CD4-positive, alpha-beta T cell treated with Interleukin-4 for 1 hour (primary cell): ENCODE measurements at places on chromosomes 4 and X.
A peak's percentile ranks its signal among the peaks of the same experiment; 100 is the strongest.

DNA sequence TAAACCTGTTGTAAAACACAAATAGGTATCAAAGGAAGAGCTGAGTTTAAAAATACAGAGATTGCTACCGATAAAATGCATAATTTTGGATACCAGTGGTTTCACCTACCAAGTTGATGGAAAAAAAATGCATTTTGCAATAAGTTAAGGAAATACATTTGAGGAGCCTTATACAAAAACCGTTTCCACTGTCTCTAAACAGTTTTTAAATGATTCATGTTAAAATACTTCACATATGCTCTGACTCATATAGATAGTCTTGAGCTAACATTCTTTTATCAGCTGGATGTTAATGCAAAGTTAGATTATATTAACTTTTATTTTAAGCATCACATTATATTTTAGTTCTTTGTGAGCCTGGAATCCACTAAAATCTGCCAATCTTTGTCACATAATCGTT, 50.6 kb upstream of the ANKRD17 start:
- DNase-seq = no peak

DNA sequence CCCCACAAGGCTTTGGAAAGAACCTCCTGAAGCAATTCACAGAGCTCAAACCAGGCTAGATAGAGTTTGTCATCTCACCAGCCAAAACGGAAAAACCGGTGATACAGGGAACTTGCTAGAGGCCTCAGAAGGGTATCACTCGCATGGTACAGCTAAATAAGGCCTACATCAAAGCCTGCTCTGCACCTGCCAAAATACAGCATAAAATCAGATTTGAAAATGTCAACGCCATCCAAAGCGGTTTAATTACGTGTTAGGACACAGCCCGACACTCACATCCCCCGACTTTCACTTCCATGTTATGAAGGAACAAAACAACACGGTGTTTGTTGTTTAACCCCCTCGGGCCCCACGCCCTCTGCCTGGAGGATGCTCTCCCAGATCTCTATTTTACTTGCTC, 65.0 kb downstream of the MAPK10 start:
- no peak for DNase-seq

DNA sequence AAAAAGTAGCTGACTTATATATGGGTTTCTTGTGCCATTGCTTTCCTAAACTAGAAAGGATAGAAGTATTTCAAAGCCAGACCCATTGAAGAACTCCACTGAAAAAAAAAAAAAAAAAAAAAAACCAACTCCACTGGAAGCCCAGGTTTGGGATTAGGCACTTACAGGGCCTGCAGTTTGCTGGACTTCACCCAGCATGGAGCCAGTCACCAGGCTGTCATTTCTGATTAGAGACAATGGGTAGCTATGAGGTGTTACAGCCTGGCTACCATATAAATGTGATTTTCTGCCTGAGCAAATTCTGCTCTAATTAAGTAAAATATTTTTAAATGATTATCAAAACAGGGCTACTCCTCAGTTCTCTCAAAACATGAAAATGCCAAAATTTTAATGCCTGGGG, 49.5 kb downstream of the HS6ST2 start:
- no peak for DNase-seq

DNA sequence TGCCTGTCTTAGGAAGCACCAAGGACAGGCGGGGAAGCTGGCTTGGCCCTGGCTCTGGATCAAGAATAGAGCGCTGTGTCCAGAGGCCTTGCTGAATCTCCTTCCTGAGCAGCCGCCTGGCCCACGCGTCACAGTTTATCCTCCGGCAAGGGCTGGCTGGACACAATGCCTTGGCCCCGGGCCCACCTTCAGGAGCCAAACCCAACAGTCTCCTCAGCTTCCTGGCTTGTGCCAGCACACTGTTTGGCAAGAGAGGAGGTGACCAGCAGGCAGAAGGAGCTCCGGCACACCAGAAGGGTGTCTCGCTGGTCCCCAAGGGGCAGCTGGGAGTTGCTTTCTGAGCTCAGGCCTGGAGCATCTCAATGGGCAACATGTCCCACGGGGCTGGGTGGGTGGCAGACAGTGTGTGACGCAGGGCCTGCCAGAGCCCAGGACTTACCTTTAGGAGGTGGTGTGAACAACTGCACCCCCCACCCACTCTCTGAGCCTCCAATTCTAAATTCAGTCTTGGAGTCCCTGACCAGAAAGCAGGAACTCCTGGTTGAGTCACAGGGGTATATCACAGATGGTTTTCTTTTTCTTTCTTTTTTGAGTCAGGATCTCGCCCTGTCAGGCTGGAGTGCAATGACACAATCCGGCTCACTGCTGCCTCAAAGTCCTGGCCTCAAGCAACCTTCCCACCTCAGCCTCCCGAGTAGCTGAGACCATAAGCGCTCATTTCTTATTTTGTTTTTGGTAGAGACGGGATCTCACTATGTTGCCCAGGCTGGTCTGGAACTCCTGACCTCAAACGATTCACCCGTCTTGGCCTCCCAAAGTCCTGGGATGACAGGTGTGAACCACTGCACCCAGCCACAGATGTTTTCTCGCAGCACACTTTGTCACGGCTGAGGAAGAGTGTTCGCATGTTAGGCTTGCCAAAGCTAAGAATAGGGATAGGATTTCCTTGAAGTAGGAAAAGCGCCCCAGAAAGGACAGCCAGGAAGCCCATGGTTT, 361.2 kb downstream of the BCOR start:
- no peak for DNase-seq

- DNase-seq = no peak
Measured at GRCh38 chrX:119801253-119802221, 10.1 kb upstream of the RPL39 start.

- peak; percentile 14 for DNase-seq
Measured at GRCh38 chr4:2689825-2690700, 66.1 kb downstream of the TNIP2 start.

GRCh38 chr4:185405296-185405999, 8.8 kb downstream of the ANKRD37 start:
- no peak for DNase-seq

DNA sequence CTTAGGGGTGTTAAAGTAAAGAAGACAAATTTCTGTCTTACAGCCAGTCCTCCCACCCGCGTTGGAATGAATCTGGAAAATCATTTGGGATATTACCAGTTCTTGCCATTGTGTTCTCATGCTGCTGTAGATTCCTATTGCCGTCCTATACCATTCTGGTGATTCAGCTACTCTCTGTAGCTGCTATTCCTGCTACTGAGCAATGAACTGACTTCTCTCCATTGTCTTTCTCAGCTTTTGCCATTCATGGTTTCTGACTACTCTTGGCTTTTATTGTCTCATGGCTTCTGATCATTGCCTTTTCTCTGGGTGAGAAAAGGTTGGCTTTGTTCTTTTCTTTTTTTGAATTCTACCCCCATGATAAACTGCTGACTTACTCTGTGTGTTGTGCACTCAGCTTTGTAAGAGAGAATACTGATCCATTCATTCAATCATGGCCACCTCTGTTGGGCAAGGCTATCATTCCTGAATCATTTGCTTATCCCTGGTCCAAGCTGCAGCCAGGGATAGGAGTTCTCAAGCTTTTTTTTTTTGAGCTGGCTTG, 27.7 kb upstream of the METAP1 start:
- DNase-seq = no peak

GRCh38 chr4:149987330-149988086, 90.7 kb upstream of the DCLK2 start:
- no peak for DNase-seq

GRCh38 chr4:145176641-145177432, 3.6 kb downstream of the OTUD4 start:
- peak; percentile 54 for DNase-seq

DNA sequence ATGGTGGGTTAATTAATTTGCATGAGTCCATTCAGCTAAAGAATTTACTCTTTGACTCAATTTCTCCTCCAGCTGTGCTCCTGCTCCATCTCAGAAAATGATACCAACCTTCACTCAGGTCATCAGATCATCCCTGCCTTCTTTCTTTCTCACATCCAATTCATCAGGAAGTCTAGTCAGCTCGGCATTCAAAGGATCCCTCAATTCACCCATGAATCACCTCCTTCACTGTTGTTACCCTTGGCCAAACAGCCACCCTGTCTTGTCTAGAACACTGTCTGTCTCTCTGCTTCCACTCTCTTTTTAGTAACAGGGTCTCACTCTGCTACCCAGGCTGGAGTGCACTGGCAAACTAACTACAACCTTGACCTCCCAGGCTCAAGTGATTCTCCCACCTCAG, 337.4 kb upstream of the SFRP2 start:
- no peak for DNase-seq

DNA sequence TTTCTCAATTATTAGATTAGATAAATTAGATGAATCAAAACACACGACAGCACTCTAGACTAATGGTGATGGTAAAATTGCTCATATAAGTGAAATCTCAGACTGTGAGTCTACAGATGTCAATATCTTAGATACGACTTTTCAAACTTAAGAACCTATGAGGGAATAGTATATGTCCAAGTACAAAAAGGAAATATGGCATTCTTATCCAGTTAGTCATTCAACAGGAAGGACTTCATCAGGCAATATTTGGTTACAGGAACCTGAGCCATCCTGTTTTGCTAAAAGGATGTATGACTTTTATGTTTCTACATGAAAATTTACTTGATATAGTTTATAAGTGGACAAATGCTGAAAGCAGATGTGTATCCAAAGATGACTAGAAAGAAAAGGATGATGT, 107.0 kb downstream of the CT47B1 start:
- no peak for DNase-seq

DNA sequence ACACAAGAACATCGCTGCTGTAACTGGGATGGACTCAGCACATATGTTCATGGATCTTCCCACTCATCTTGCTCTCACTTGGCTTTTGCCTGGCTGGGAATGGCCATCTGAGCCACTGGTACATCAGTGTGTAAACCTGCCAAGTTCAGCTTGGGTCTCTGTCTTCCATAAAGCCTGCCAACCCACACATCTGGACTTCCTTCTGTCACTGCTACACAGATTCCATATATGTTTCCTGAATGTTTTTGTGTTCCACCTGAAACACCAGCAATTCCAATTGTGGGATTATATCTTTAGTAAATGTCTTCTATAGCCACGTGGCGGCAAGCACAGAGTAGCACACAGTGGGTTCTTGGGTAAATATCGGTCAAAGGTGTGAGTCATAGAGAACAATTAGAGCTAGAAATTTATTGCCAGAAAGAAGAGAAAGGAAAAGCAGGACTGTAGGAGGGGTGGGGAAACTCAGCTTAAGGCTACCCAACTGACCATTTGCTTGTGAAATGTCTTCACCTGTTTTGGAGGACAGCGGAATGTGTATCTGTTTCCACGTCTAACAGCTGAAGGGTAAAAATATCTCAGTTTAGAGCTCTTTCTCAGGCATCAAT, 125.9 kb downstream of the MFAP3L start:
- no peak for DNase-seq

GRCh38 chrX:43753637-43754036, 97.5 kb downstream of the MAOA start:
- no peak for DNase-seq

GRCh38 chrX:25005382-25006185, 10.2 kb downstream of the ARX start:
- no peak for DNase-seq

DNA sequence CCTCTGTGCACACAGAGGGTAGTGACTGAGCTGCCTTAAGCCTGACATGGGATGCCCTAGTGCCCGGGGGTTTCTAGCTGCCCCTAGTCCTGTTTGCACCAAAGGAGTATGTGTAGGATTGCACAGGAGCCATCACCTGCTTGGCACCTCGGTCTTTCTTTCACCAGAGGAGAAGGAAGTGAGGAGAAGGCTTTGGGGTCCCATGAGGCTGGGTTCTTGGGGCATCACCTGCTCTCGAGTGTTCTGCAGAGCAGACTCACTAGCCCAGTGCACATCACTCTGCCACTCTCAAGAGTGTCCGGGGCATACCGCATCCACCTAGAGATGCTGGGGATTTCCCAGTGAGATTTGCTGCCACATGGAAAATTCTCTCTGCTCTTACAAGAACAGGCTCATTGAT, 40.5 kb upstream of the GPR78 start:
- no peak for DNase-seq

DNA sequence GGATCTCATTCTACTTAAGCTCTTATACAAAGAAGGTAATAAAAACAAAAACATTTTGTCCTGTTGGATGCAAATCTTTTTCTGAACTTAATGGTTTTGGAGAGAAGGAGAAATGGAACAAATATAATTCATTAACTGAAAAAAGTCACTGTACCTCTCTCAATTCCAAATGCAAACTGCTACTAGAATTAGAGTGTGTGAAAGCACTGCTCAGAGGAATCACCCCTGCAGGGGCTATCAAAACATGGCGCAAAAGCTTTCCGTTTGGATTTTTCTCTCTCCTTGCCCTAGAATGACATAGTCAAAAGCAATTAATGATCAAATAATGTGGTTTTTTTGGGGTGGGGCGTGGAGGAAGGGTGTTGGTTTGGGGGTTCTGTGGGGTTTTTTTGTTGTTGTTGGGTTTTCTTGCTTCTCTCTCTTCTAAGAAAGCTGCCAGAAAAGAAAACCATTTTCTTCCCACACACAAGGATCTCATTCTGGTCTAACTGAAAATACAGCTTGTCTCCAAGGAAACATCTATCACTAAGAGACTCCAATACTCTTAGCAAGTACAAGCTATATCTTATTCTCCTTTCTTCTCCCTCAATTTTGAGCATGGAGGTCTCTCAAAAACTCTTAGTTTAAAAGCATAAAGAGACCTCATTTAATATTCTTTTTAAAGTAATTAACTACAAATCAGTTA, 41.6 kb downstream of the USP46 start:
- DNase-seq = peak; percentile 53

- DNase-seq = no peak
Measured at GRCh38 chr4:78369679-78370078, 181.9 kb upstream of the ANXA3 start.

DNA sequence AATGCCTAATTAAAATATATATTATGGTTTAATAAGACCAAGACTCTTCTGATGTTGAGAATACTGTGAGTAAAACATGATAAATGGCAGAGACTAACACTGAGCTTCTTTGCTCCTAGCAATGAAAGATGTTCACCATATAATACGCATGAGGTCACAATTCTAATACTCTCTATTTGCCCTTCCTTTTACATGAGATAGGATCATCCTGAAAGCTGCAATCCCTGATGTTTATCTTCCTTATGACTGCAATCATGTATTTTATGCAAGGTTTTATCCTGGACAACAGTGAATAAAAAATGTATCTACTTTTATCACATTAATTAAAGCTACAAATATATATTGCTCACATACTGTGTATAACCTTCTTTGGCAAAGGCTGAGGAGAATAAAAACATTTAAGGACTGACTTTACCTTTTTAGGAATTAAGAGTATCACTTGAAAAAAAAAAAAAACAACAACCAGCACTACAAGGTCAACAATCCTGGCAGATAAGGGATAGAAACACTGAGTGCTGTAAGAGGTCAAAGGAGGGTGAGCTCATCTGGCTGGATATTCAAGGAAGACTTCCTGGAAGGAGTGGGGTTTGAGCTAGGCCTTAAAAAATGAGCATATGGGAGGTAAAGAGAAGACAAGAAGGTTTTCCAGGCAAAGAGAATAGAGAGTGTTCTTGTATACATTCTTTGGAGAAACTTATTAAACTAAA, 99.9 kb downstream of the AREG start:
- no peak for DNase-seq

DNA sequence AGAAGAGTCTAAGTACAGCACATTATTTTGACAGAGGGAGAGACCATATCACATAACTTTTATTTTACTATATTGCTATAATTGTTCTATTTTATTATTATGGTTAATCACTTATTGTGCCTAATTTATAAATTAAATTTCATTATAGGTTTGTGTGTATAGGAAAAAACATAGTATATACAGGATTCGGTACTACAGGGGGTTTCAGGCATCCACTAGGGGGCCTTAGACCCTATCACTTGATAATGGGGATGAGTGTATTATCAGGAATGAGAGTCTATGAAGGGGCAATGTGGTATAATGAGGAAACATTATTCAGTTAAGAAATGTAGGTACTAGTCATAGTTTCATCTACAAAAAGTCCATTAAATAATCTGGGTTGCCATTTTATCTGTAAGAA, 833.1 kb downstream of the C4orf33 start:
- DNase-seq = no peak
